ENCODE measurements at places on chromosomes 2 and 18.

GRCh38 chr2:9982248-9982647, 30.8 kb downstream of the GRHL1 start:
- DNase-seq = no peak

- DNase-seq = no peak
Measured at GRCh38 chr18:54163453-54163852, 61.0 kb downstream of the MBD2 start.

- no peak for DNase-seq
Measured at GRCh38 chr2:45606796-45607195, 4.3 kb downstream of the SRBD1 start.

- DNase-seq = no peak
Measured at GRCh38 chr2:30393510-30393909, 53.5 kb upstream of the LCLAT1 start.

- DNase-seq = no peak
Measured at GRCh38 chr2:106004851-106005250, 189.2 kb downstream of the UXS1 start.

DNA sequence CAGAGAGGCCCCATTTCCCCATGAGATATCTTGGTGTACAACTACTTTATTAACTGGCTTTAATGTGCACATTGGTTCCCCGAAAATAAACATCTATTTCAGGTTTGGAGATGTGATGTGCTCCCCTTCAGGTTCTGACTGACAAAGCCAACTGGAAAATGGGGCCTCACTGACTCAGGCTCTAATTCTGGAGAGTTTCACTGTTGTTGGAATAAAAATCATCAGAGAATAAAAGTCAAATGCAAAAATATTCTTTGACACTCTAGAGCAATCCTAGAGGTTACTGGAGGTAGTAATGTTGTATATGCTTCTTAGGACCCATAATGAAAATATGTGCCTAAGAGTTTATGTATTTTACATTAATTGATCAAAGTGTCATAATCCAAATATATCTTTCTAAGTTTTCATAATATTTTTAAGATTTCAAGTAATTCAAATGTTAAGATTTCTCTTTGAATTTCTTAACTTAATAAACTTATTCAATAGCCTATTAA, 189.9 kb upstream of the COL3A1 start:
- DNase-seq = no peak

GRCh38 chr18:71116535-71116934, 827.7 kb downstream of the SOCS6 start:
- DNase-seq = no peak

DNA sequence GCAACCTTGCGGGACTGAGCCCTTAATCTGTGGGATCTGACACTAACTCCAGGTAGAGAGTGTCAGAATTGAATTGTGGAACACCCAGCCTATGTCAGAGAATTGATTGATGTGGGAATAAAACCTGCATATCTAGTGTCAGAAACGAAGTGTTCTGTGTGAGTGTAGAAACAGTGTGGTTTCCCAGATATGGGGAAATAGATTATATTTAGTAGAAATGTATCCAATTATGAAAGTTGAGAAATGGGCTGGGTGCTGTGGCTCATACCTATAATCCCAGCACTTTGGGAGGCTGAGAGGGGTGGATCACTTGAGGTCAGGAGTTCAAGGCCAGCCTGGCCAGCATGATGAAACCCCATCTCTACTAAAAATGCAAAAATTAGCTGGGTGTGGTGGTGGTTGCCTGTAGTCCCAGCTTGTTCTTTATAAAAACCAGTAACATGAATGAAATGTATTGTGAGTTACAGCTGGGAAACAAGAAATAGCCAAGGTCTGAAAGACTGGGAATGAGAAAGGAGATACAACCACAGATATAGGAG, 4.3 kb upstream of the TP53I3 start:
- DNase-seq = no peak

DNA sequence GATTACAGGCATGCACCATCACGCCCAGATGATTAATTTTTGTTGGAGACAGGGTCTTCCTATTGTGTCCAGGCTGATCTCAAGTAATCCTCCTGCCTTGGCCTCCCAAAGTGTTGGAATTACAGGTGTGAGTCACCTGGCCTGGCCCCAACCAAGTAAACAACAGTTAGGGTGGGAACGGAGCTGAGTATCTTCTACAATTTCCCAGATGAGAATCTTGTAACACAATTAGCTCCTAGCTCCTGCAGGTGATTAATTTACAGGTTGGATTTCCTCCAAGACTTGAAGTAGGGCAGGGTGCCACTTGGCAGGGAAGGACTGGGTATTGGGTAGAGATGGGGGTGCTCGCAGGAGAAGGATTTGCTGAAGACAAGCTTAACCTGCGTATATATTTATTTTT, 17.8 kb downstream of the NLRC4 start:
- DNase-seq = no peak

DNA sequence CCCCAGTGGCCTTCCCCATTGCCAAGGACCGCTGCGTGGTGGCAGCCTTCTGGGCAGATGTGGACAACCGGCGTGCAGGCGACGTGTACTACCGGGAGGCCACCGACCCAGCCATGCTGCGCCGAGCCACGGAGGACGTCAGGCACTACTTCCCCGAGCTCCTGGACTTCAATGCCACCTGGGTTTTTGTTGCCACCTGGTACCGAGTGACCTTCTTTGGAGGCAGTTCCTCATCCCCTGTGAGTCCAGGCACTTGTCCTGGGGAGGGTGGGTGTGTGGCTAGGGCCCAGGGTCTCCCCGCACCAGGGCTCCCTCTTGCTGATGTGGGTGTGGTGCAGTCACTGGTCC, 31.9 kb downstream of the SNED1 start:
- DNase-seq = no peak

GRCh38 chr2:215652388-215652787, 216.5 kb upstream of the FN1 start:
- no peak for DNase-seq

GRCh38 chr18:37341473-37342086, 224.0 kb downstream of the CELF4 start:
- no peak for DNase-seq

DNA sequence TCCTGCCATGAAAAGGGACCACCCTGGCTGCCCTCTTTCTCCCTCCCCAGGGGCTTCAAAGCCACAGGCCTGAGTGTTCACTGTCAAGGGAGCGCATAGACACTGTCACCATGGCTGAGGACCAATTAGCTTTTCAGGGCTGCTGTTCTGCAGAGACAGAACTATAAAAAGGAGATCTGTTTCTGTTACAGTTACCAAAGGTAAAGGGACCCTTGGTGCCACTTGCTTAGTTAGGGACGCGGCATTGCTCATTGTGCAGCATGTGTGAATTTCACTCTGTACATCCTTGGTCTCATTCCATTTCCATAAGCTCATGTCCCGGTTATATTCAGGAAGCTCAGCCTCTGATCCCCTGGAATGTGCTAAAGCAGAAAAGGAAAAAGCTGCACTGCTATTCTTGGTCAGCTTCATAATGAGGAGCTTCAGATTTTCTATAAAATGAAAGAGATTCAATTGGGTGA, 55.5 kb upstream of the RNF152 start:
- DNase-seq = no peak

GRCh38 chr18:49890041-49890440, 76.7 kb upstream of the ACAA2 start:
- no peak for DNase-seq

DNA sequence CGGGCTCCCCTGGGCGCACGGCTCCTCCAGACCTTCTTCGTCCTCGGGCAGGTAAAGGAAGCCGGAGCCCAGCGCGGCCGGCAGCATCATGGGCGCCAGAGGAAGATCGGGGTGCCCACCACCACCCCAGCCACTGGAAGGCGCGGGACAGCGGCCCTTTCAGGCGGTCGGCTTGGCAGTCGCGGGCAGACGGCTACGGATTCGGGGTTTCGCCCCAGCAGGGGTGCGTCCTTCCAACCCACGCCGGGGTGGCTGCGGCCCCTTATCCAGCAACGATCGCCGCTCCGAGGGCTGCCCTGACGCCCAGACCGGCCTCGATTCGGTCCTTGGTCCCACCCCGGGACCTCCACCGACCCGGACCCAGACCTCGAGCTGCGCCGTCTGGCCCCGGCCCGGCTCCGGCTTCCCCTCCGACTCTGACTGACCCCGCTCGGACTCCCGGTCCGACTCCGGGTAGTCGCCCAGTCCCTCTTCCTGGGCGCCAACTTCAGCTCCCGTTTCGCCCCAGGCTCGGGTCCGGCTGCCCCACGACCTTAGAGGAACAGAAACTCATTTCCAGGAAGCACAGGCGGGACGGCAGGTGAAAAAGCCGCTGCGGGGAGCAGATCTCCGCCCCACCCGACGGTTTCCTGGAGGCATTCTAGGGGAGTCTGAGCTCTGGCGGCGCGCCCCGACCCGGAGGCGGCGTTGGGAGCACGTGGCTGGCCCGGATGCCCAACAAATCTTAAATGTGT, 30.2 kb upstream of the SSB start:
- DNase-seq = no peak

DNA sequence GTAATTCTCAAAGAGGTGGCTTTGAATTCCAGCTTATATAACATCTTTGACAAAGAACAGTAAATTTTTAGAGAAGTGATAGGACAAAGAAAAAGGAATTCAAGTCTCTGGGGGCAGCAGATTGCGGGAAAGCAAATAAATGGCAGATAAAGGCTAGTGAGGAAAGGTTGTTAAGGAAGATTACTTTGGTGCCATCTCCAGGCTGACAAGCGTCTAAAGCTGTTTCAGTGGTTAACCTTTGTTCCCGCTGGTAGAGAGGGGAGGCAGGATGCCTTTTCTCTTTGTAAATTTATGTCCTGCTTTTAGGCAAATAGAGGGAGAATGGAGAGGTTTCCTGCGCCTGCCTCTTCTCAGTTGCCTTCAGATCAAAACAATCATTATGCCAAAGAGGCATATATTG, 431.2 kb upstream of the CHST9 start:
- no peak for DNase-seq

- no peak for DNase-seq
Measured at GRCh38 chr2:15729001-15729400, 137.3 kb downstream of the DDX1 start.

Measured in stimulated activated CD4-positive, alpha-beta T cell treated with anti-CD3 and anti-CD28 coated beads, Interleukin-12 subunit alpha, Interleukin-12 subunit beta, amount 100 ng/mL, for 48 hours (primary cell).